ENCODE measurements at places on chromosomes 2 and 18.

DNA sequence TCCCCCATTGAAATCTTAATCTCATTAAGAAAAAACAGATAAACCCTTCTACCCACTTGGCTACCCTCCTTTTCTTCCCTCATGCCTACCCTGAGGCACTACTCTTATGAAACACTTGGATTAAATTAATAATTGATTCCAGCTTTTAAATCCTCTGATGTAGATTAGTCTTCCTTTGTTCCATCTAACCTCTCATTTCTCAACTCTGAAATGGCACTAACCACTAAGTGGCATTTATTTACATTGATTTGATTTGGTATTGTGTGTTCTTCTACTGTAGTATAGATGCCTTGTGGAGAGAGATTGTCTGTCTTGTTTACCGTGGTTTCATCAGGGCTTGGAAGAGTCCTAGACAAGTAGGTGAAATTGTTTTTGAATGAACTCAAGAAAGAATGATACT is 26.7 kb downstream of the ITGA4 start:
- no peak for DNase-seq

- DNase-seq, result no peak
These were observed 24.2 kb upstream of the SERPINE2 start for GRCh38 chr2:224063298-224063648.

DNA sequence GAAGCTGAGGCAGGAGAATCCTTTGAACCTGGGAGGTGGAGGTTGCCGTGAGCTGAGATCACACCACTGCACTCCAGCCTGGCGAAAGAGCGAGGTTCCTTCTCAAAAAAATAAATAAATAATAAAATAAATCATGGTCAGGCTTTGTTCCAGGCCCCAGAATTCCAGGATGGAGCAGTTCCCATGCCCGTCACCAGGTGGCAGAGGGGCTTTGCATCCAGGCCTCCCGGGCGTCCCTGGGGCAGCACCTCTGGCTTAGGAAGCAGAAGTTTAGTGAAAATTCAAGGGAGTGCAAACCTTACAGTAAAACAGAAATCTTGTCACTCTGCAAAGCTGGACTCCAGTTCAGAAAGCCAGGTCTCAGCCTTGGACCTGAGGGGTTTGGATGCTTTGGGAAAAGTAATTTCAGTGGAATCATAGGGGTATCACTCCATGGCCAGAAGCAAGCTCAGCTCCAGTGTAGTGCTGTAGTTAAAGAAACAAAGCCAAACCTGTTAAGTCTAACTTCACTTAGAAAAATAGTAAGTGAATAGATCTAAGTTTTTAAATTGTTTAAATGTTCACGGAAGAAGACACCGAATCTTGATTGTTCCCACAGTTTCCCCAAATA is 512.7 kb downstream of the CMPK2 start:
- no peak for DNase-seq

DNA sequence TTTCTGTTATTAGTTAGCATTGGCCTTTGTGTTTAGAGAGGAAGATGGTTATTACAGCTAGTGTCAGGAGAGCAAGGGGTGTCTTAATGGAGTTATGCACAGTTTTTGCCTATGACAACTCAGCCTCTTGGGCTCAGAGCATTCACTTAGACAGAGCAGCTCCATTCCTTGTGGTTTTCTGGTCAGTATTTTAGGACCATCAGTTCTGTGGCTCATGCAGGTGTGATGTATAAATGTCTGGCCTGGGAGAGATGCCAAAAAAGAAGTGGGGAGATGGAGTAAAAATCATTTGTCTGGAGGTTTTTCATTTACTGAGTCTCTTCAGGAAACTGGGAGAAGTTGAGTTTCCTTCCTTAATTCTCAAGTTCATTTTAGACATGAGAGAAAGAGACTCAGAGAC is 79.7 kb downstream of the PRKCE start:
- no peak for DNase-seq

GRCh38 chr2:132678483-132678882 is 8.5 kb upstream of the LYPD1 start:
- DNase-seq, result no peak

DNA sequence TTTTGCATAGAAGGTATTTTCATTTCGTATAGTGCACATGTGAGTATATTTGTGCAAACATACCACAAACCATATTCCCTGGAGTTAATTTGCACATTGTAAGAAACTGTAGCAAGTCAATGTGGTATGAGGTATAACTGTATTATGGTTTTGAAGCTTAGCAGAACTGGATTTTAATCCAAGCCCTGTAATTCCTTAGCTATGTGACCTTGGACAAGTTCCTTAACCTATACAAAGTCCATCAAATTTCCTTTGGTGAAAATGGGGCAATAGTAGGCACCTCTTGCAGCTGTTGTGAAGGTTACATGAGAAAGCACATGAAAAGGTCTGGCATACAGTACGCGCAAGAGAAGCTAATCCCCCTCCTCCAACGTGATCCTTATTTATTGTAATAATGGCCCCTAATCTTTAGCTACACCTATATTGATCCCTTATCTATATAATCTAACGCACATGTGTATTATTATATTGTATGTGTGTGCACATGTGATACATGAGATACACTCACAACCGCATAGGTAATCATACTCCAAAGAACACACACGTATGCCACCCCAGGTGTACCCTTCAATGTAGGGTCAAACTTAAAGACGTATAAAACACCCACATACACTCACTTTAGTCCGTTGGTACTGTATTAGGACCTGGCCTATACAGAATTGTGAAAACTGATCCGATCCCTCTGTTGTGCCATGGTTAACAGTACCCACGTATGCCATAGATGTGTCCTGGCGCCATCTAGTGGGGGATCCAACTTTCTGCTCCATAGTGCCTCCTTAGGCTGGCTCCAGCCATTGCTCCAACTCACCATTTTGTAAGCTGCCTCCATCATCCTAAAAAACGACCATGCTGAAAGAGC is 402.9 kb upstream of the SLC14A2 start:
- peak; percentile 55 for DNase-seq
